Tongue (tissue), 3 donors: ENCODE measurements at places on chromosomes 4 and X. TPM values are rescaled to one million over a fixed set of nuclear protein-coding genes. Genes with fewer than 3 reads are reported as not detected.
A peak's percentile ranks its signal among the peaks of the same experiment; 100 is the strongest.

Gene CXXC4
- total RNA-seq = 1.4 TPM

Gene KIF4A
- total RNA-seq = 6.7 TPM

Gene UTP3
- total RNA-seq = 21.4 TPM

Gene ITGB1BP2
- 80.2 TPM for total RNA-seq

Gene NEXMIF
- total RNA-seq = 2.5 TPM

Gene TREX2
- total RNA-seq = 2.2 TPM

Gene MCF2
- total RNA-seq = not detected

Gene PDGFC
- total RNA-seq = 25.8 TPM

Gene MAGEB17
- total RNA-seq = not detected

Gene EOLA2
- total RNA-seq = 16.0 TPM

Gene CT45A10
- not detected for total RNA-seq

Gene GABRE
- total RNA-seq = 45.3 TPM

DNA sequence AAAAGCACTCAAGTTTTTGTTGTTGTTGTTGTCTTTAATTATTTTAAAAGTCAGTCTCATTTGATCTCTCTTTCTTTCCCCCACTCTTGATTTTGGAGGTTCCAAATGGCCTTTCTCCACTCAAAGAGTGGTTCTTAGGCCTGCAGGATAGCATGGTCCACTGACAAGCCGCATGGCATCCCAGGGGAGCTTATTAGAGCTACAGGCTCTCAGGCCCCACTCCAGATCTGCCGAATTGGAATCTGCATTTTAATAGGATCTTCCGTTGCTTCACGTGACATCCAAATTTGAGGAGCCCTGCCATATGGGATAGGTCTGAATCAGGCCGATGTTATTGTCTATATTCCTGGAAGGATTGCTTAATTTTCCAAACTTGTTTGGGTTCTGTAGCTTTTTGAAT lies 72.1 kb downstream of the CPE start:
- no peak for DNase-seq

DNA sequence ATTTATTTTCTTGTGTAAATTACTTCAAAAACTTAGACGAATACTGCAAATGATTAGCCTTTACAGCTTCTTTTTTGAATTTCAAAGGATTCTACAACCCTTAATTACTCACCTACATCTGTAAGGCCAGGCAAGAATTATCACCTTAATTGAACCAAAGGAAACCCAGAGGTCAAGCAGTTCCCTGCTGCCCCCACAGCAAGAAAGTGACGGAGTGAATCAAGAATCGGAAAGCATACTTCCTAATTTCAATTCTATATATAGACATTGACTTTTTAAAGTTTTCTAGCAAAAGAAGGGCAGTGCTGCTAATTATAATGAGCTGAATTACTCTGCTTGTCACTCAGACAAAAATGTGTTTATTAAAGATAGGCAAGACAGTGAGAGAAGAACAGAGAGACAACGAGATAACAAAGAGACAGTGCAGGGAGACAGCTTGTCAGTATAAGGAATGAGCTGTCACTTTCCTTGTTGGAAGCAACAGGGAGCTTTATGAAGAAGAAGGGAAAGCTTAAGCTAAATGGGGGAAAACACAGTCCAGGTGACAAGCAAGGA lies 47.5 kb upstream of the SPANXN4 start:
- DNase-seq = no peak

- DNase-seq = peak; percentile 28
Measured at GRCh38 chr4:149988087-149988410, 90.2 kb upstream of the DCLK2 start.

GRCh38 chrX:40931921-40932320 lies 153.3 kb upstream of the USP9X start:
- DNase-seq = peak; percentile 38

- DNase-seq = no peak
Measured at GRCh38 chr4:11799196-11799595, 370.5 kb upstream of the HS3ST1 start.

- no peak for DNase-seq
Measured at GRCh38 chr4:185805979-185806378, 6.0 kb downstream of the SORBS2 start.

- no peak for DNase-seq
Measured at GRCh38 chrX:37726346-37726745, 40.8 kb downstream of the XK start.

GRCh38 chrX:140817943-140818342 lies 108.4 kb downstream of the LINC00632 start:
- peak; percentile 27 for DNase-seq

DNA sequence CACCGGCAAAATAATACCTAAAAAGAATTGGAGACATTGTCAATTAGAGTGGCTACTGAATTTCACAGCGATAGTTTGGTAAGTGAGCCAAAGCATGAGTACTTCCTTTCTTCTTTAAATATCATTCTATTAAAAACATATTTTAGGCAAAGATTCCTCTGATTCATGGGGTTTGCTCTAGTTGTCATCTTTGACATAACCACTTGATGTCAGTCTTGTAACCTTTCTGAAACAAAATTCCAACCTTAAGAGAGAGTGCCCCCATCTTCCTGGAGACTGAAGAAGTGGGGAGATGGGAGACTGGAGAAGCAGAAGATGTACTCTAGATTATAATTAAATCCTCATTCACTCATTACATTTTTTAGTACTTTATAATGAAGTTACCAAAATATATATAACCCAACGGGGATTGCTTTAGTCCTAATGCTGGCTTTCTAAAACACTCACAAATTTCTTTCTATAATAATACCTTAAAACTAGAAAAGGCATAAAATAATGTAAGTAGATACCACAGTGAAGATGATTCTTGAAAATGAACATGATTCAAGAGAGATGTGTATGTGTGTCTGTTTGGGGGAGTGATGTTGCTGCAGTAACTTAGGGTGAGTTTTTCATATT lies 96.4 kb downstream of the EMCN start:
- peak; percentile 50 for DNase-seq

DNA sequence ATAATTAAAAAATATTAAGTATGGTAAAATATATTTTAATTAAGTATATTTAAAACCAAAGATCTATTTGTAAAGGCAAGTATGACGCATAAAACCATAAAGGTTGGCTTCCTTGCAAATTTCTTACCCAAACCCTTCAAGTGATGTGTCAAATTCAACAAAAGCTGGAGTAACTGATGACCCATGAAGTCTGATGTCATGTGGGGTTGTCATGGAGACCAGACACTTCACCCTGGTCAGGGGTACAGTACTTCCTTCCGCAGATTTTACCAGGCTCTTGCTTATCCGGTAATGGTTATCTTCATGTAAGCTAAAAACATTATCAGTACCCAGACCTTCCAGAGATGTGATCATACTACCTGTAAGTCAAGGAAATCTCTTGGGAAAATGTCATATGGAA lies 170.1 kb downstream of the WDFY3 start:
- no peak for DNase-seq

DNA sequence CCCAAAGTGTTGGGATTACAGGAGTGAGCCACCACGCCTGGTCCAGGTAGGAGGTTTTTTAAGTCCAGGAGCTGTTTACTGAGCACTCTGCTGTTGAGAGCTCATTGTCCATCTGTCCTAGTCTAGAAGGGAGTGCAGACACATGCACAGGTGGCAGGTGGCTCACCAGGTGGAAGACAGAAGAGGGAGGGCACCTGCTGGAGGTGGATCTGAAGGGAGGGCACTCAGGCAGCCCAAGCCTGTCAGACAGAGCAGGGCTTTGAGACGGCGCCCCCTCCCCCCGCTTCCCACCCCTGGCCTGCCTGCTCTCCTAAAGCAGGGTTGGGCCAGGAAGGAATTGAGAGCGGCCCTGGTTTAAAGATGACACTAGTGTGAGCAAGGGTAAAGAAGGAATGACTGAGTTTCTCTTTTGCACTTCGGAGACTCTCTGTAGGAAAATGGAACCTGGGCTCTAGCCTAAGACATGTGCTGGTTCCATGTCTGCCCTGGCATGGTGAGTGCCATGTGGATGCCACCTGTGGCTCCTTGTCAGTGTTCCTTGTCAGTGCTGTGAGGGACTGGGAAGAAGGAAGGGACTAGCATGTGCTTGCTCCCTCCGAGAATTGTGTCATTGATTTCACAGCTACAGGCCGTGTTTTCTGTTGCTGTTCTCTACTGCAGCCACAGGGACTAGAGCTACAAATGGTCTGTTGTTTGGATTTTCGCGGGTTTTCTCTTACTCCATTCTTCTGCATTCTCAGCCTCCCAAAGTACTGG lies 108.6 kb downstream of the TNIP2 start:
- DNase-seq = peak; percentile 73

GRCh38 chr4:23945451-23946017 lies 55.7 kb upstream of the PPARGC1A start:
- DNase-seq = no peak

GRCh38 chr4:188110036-188110435 lies 633 bp upstream of the TRIML2 start:
- no peak for DNase-seq

DNA sequence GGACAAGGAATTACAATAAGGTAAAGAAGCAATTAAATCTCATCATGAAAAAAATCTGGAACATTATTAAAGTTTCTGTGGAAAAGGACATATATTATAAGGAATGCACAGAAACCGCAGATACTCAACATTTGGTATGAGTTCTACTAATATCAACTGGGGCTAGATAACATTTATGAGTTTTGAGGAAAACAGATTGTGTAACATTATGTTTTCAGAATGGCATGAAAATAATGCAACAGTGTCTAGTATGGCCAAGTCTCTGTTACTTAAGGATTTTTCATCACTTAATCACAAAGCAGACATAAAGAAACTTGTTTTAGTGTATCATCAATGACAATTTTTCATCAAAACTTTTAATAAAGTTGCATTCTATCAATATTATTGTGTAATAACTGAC lies 785.0 kb downstream of the GLUD2 start:
- no peak for DNase-seq

DNA sequence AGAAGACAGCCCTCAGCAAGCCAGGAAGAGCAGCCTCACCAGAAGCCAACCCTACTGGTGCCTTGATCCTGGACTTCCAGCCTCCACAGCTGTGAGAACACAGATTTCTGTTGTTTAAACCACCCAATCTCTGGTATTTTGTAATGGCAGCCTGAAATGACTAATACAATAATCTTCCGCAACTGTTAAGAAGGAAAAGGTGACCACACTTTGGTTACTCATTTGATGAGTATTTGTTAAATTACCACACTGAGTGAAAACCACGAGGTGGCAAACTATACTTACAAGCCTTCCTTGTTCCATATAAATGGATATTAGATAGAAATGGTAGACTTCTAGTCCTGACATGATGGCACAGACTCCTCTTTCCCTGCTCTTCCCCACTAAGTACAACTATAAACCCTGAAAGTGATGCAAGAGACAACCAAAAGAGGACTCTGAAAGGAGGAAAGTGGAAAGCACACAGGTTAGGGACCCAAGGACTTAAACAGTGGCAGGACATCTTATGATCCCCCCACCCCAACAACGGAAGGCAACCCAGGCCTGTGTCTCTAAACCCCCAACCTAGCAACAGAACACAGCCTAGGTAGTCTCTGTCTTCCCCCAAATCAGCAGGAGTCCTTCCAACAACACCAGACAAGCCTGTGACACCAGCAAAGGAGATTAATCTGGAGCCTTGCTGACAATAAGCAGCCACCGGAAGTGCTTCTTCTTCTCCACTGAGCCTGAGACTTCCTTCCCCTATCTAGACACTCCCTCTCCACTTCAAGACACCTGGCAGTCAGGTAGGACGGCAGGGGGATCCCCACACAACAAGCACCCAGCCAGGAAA lies 12.3 kb downstream of the ZNF182 start:
- no peak for DNase-seq
